SJSA1 (cell line): ENCODE measurements at places on chromosomes 6 and 20. TPM values are rescaled to one million over a fixed set of nuclear protein-coding genes. Genes with fewer than 3 reads are reported as not detected.

DNA sequence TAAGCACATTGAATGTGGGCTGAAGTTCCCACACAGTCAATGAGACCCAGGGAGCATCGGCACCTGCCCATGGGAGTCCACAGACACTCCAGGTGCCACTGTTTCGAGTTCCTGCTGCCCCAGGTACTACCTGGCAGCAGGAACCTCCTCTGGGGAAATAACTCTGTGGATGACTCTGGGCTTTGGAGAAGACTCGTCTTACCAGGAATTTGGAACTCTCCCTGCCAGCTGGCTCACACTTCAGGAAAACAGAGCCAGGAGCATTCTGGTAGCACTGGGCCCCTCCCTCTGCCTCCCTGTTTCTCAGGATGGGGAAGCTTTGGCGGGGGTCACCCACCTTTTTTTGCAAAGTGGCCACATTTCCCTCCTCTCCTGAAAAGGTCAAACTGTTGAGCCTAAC, 69.5 kb upstream of the MC3R start:
- no peaks in the 10 kb centered on the region for H3K4me1 ChIP-seq
- no peak for DNase-seq
- no peaks in the 10 kb centered on the region for H3K27me3 ChIP-seq
- no peak overlapping the region for H3K27ac ChIP-seq

The SNAI1 gene
- 11.4 and 24.2 TPM in 2 replicates for total RNA-seq

The ALDH8A1 gene
- not detected in 2 replicates for total RNA-seq

DNA sequence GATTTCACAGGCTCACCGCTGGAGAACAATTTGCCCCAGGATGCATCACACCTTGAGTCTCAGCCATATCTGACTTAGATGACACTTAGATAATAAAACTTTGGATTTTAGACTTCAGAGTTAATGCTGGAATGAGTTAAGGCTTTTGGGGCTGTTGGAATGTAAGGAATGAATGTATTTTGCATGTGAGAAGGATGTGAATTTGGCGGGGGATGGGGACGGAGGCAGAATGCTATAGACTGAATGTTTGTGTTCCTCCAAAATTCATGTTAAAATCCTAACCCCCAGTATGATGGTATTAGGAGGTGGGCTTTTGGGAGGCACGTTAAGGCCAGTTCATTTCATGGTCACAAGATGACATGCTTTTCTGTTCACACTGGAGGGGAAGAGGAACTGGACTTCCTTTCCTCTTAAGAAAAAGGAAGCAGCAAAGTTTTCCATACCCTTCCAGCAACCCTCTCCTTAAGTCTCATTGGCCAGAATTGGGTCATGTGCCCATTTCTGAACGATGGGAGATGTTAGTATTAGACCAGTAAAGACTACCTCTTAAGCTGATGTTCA, 5.8 kb upstream of the SRXN1 start:
- no peak overlapping the region for H3K27ac ChIP-seq
- DNase-seq = no peak
- H3K36me3 ChIP-seq = no peaks in the 10 kb centered on the region

The OR2H2 gene
- total RNA-seq = not detected in 2 replicates

DNA sequence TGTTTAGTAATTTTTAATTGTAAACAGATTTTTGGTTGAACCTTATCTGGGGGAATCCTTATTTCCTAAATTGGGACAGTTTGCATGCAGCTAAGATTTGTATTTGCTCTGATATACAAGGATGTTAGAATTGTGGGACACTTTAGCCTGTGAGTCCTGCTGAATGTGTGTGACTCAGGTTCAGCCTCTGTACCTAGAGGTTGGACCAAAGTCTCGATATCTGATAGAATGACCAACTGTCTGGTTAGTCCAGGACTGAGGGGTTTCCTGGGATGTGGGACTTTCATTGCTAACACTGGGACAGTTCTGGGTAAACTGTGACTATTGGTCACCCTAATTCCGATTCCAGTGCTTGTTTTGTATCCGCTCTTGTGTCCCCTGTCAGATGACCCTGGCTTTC, 20.2 kb upstream of the TULP4 start:
- no peak for DNase-seq
- no peaks in the 10 kb centered on the region for H3K4me1 ChIP-seq
- no peak overlapping the region for H3K4me3 ChIP-seq
- H3K27me3 ChIP-seq = no peaks in the 10 kb centered on the region
- no peak overlapping the region for H3K27ac ChIP-seq
- peaks cover 10% of the 10 kb centered on the region for H3K36me3 ChIP-seq

- peaks cover 17% of the 10 kb centered on the region for H3K4me1 ChIP-seq
- no peaks in the 10 kb centered on the region for H3K36me3 ChIP-seq
- DNase-seq = peak; percentile 68
- peak overlapping the region; percentile 44 for H3K4me3 ChIP-seq
- H3K27me3 ChIP-seq = no peaks in the 10 kb centered on the region
Observed at GRCh38 chr6:28981431-28981832, 23.7 kb downstream of the ZNF311 start.

GRCh38 chr20:15176929-15177328, 839.5 kb upstream of the FLRT3 start:
- no peak overlapping the region for H3K4me3 ChIP-seq
- H3K27me3 ChIP-seq = no peaks in the 10 kb centered on the region
- H3K36me3 ChIP-seq = no peaks in the 10 kb centered on the region
- no peak for DNase-seq
- H3K27ac ChIP-seq = no peak overlapping the region

DNA sequence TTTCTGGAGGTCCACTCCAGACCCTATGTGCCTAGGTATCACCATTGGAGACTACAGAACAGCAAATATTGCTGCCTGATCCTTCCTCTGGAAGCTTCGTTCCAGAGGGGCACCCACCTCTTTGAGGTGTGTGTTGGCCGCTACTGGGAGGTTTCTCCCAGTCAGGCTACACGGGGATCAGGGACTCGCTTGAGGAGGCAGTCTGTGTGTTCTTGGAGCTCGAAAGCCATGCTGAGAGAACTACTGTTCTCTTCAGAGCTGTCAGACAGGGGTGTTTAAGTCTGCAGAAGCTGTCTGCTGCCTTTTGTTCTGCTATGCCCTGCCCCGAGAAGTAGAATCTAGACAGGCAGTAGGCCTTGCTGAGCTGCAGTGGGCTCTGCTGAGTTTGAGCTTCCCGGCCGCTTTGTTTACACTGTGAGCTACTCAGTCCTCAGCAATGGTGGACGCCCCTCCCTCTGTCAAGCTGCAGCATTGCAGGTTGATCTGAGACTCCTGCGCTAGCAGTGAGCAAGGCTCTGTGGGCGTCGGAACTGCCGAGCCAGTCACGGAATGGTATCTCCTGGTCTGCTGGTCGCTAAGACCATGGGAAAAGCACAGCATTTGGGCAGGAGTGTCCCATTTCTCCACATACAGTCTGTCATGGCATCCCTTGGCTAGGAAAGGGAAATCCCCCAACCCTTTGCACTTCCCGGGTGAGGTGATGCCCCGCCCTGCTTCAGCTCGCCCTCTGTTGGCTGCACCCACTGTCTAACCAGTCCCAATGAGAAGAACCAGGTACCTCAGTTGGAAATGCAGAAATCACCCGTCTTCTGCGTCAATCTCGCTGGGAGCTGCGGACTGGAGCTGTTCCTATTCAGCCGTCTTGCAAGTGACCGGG, 32.5 kb upstream of the ASCC3 start:
- no peaks in the 10 kb centered on the region for H3K4me1 ChIP-seq
- no peak overlapping the region for H3K4me3 ChIP-seq
- no peaks in the 10 kb centered on the region for H3K36me3 ChIP-seq

DNA sequence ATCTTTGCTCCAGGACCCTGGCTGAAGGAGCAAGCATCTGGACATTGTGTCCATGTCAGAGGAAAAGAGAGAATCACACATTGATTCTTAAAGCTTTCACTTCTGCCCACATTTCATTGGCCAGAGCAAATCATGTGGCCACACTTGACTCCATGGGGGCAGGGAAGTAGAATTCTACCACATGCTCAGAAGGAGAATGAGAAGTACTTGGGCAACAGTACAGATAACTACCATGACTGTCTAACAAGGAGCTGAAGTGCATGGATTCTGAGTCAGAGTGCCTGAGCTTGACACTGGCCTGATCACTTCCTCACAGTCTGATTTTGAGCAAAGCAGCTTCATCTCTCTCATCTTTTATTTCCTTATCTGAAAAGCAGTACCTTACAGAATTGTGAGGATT, 38.6 kb downstream of the GHRH start:
- H3K36me3 ChIP-seq = peaks cover 67% of the 10 kb centered on the region
- H3K4me3 ChIP-seq = no peak overlapping the region
- no peak for DNase-seq
- H3K27ac ChIP-seq = no peak overlapping the region
- H3K27me3 ChIP-seq = no peaks in the 10 kb centered on the region
- H3K4me1 ChIP-seq = peaks cover 12% of the 10 kb centered on the region

DNA sequence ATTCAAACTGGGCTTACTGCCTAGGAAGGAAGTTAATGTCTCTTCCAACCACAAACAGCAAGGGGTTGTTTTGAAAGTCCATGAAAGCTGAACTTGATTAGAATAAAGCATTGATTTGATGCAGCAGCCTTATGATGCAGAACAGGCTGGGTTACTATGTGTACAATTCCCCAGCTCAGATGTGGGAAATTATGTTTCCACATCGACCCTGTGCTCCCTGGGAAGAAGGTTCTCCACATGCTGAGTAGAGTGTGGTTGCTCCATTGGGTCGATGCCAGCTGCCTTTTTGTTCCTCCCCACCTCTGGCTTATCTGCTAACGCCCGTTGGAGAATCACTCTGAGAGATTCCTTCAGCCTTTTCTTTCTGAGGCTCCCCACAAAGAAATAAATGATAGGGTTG, 1.2 kb downstream of the MAS1L start:
- H3K4me3 ChIP-seq = no peak overlapping the region
- DNase-seq = no peak
- H3K4me1 ChIP-seq = no peaks in the 10 kb centered on the region
- H3K27ac ChIP-seq = no peak overlapping the region

DNA sequence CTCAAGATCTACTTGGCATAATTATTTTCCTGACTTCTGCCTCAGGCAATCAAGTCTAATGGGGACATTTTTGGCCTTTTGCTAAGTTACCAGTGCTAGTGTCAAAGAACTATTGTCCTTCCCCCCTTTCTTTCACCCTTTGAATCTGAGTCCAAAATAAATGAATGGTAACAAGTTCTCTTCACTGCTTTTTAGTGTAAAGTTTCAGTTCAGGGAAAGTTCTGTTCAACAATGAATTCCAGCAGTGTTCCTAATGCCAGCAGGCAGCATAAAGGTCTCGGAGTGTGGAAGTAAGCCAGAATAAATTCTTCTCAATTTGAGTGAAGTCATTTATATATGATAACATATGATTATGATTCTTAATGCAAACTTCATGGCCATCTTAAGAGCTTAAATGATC, 20.8 kb upstream of the TSPYL1 start:
- H3K27ac ChIP-seq = no peak overlapping the region
- no peak for DNase-seq
- no peaks in the 10 kb centered on the region for H3K4me1 ChIP-seq
- H3K27me3 ChIP-seq = no peaks in the 10 kb centered on the region
- no peaks in the 10 kb centered on the region for H3K36me3 ChIP-seq

The SLC22A23 gene
- 0.53 and 2.7 TPM in 2 replicates for total RNA-seq

- no peak for DNase-seq
- H3K27ac ChIP-seq = no peak overlapping the region
- H3K4me3 ChIP-seq = no peak overlapping the region
- H3K36me3 ChIP-seq = no peaks in the 10 kb centered on the region
- H3K4me1 ChIP-seq = no peaks in the 10 kb centered on the region
Observed at GRCh38 chr6:98382246-98382645, 452.1 kb upstream of the POU3F2 start.

DNA sequence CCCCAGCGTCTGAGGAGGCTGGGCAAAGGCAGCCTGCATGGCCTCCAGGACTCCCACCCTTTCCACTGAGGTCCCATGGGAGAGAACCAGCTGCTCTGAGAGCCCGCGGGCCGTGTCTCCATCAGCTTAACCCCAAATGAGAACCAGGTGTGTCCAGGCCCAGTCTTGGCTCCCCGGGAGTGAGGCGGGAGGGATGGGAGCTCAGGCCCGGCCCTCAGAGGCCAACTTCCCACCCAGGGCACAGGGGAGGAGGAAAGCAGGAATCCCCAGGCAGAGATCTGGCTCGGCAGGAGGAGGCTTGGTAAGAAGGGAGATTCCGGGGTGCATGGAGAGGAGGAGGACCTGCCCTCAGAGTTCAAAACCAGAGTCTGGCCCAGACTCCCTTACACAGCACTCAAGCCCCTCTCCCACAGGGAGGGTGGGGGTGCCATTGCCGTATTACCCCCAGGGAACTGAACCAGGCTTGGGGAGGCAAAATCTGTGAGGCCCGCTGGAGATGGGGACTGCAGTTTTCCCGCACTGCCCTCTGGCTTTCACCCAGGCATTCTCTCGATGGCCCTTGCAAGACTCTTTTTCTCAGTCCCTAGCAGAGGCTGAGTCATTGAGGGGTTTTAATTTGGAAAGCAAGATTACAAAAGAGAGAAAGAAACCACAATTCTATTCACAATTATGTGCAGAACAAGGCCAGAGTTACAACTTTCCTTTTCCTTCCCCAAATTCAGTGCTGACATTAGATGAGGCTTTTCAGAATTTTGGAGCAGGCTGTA, 17.1 kb downstream of the FOXF2 start:
- H3K27me3 ChIP-seq = no peaks in the 10 kb centered on the region
- peak; percentile 82 for DNase-seq
- peak overlapping the region; percentile 56 for H3K27ac ChIP-seq
- peaks cover 7% of the 10 kb centered on the region; the same call in 1 of the 2 replicates for H3K36me3 ChIP-seq
- peaks cover 32% of the 10 kb centered on the region for H3K4me1 ChIP-seq

The HSF2 gene
- total RNA-seq = 18.9 and 36.8 TPM in 2 replicates

The SPATA25 gene
- 0.89 TPM in 1 of 2 replicates, not detected in the other for total RNA-seq

GRCh38 chr6:170152124-170152926, 138.6 kb downstream of the DLL1 start:
- no peaks in the 10 kb centered on the region for H3K27me3 ChIP-seq
- H3K36me3 ChIP-seq = no peaks in the 10 kb centered on the region
- no peaks in the 10 kb centered on the region for H3K4me1 ChIP-seq

The FILIP1 gene
- 2.4 and 4.1 TPM in 2 replicates for total RNA-seq

DNA sequence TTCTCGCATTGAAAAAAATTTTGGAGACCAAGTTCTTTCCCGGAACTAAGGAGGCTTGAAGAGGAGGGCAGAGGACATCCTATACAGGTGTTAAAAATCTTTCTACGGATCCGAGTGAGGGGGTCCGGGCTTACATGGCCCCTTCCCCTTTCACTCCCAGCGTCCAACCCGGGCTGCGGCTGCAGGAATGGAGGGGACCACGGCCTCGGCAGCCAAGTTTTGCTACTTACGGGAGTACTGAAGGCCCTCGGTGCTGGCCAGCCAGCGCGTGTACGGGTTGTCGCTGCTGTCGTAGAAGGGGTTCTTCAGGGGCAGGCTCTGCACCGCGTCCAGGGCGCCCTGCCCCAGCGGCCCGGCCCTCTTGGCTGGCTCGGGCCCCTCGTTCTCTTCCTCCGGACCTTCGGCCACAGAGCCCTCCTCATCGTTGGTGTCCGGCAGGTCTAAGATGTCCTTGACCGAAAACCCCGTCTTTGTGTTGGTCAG, 642 bp downstream of the NKX2-2 start:
- peak; percentile 47 for DNase-seq
- H3K4me1 ChIP-seq = peaks cover 12% of the 10 kb centered on the region
- no peaks in the 10 kb centered on the region for H3K27me3 ChIP-seq
- peak overlapping the region; percentile 82 for H3K4me3 ChIP-seq
- H3K36me3 ChIP-seq = peaks cover 40% of the 10 kb centered on the region

The ZSCAN16 gene
- total RNA-seq = 0.31 and 1.2 TPM in 2 replicates
